Stimulated activated CD8-positive, alpha-beta memory T cell treated with anti-CD3 and anti-CD28 coated beads, Interleukin-7, amount 100 ng/mL, for 1 hour (primary cell): ENCODE measurements at places on chromosomes 12 and 14.

DNA sequence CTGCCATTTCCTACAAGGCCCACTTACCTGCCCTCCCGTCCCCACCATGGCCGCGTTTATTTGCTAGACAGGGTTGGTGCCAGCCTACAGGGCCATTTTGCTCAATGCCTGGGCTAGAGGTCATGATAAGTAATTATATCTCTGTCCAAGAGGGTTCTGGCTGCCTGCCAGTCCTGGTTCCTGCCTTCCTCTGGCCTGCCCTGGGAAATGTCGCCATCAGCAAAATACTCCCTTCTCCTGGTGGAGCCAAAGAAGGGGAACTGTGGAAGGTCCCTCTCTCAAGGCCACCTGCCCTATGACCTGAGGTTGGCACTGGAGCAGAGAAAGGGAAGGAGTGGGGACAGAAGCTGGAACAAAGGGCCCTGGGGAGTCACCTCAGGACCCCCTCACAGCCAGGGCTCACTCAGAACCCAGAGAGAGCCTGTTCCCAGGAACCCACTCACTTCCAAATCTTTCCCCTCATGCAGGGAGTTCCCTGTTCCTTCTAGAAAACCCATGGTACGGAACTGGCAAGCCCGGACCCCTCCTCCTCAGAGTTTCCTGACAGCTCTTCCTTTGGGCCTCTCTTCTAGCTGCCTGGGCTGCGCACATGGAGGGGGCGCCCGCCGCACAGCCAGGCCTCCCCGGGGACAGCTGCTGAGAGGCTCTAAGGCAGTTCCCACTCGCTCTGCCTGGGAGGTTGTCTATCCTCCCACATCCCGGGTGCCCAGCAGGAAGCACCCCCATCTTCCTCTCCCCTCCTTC, 280.5 kb downstream of the DPF3 start:
- no peak for DNase-seq

- no peak for DNase-seq
These were observed 485.7 kb downstream of the ZFP36L1 start for GRCh38 chr14:68306934-68307789.

GRCh38 chr12:97512696-97513095, 50.1 kb downstream of the RMST start:
- DNase-seq = no peak

- DNase-seq = no peak
These were observed 47.7 kb upstream of the ERGIC2 start for GRCh38 chr12:29428633-29429032.

DNA sequence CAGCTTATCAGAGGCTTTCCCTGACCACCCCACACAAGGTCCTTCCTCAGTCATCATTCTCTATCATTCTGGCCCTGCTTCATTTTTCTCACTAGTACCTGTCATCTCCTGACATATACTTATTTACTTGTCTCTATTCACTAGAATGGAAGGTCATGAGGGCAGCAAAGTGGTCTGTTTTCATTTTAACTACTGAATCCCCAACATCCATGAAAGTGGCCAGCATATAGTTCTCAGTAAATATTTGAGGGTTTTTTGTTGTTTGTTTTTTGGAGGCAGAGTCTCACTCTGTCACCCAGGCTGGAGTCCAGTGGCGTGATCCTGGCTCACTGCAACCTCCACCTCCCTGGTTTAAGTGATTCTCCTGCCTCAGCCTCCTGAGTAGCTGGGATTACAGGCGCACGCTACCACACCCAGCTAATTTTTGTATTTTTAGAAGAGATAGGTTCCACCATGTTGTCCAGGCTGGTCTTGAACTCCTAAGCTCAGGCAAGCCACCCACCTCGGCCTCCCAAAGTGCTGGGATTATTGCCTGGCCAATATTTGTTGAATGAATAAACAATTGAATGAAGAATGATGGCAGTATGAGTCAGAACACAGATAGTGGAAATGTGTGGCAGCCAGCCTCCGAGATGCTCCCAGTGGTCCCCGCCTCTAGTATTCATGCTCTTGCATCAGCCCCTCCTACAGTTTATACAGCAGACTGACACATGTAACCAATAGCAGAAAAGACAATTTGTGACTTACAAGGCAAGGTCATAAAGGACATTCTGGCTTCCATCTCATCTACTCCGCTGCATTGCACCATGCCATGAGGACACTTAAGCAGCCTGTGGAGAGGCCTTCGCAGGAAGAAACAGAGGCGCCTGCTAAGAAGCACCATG, 7.0 kb upstream of the ANO6 start:
- DNase-seq = no peak

DNA sequence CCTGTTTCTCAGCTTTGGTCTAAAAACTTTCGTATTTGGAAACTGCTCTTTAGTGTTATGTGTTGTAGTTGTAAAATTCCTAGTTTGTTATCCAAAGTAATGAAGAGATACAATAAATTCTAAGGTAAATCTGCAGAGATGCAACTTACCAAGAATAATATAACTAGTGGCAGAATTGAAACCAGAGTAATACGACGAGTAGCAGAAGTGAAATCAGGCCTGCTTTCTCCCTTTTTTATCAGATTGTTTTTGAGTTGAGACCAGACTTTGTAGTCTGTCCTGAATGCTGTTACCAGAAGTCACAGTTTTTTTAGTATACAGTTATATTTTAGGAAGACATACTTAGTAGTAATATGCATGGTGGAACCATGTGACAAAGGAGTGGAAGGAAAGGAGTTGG, 12.5 kb downstream of the PAPOLA start:
- no peak for DNase-seq

- DNase-seq = no peak
These were observed 249.2 kb downstream of the BTG1 start for GRCh38 chr12:91896286-91897024.

- DNase-seq = no peak
These were observed 24.7 kb downstream of the CAPRIN2 start for GRCh38 chr12:30730011-30730410.

DNA sequence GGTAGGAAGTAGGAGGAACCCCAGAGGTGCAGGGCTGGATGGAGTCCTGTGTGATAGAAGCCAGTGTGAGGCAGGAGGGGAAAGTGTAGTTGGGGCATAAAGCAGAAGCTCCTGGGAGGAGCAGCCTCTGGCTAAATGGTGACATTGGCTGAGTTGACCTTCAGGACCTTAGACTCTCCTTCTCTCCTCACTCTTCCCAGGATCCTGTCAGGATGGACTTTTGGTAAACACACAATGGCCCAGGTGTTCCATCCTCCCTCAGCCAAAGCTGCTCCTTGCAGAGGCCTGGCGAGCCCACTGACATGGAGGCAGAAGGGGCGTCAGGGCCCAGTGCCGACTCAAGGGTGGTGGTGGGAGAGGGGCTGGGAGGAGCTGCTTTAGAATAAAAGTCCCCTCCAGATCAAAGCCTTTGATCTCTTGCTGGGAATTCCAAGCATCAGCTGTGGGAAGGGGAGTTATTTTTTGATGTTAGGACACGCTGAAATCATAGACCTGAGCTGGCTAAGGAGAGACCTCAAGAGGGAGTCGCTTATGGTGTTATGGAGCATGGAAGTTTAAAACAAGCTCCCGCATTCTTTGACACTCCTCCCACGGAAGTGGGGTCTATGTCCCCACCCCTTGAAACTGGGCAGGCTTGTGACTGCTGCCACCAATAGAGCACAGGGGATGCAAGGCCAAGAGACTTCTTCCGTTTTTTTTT, 44.1 kb downstream of the SMIM41 start:
- no peak for DNase-seq

GRCh38 chr12:1044199-1044598, 53.2 kb downstream of the ERC1 start:
- no peak for DNase-seq

DNA sequence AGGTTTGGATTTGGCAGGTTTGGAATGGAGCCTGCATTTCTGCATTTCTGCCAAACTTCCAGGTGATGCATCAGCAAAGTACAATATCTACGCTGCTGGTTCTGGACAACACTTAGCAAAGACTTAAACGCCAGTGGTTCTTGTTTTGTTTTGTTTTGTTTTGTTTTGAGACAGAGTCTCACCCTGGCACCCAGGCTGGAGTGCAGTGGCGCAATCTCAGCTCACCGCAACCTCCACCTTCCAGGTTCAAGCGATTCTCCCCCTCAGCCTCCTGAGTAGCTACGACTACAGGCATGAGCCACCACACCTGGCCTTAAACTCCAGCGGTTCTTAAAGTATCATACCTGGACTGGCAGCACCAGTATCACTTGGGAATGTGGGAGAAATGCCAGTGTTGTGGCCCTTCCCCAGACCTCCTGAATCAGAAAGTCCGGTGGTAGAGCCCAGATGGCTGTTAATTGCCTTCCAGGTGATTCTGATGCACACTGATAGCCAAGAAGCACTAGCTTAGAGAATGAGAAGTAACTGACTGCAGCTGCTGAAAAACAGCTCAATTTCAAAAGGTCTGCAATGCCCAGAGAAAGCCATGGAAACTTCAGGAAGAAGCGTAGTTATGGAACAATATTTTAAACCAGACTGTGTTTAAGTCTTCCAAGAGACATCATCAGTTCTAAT, 114.8 kb upstream of the FOXN3 start:
- DNase-seq = no peak

GRCh38 chr14:34258318-34258717, 203.7 kb downstream of the SPTSSA start:
- no peak for DNase-seq

- no peak for DNase-seq
These were observed 1.6 kb downstream of the LTB4R start for GRCh38 chr14:24312736-24313507.

DNA sequence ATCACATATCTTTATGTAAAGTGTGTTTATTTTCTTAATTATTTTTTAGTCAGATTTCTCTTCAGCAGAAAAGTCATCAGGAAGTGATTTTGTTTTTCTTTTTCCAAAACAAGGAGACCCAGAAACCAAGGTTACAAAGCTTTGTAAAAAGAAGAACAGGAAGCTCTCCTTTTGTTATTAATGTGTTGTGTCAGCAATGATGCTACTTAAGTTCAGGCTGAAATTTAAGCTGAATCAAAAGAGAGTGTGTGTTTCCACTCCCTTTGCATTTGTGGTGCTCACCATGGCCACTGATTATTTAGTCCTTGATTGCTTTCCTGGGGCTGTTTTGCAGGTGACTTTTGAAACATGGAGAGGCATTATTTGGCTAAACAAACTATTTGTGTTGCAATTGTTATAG, 155.3 kb upstream of the ATP2B1 start:
- DNase-seq = no peak

DNA sequence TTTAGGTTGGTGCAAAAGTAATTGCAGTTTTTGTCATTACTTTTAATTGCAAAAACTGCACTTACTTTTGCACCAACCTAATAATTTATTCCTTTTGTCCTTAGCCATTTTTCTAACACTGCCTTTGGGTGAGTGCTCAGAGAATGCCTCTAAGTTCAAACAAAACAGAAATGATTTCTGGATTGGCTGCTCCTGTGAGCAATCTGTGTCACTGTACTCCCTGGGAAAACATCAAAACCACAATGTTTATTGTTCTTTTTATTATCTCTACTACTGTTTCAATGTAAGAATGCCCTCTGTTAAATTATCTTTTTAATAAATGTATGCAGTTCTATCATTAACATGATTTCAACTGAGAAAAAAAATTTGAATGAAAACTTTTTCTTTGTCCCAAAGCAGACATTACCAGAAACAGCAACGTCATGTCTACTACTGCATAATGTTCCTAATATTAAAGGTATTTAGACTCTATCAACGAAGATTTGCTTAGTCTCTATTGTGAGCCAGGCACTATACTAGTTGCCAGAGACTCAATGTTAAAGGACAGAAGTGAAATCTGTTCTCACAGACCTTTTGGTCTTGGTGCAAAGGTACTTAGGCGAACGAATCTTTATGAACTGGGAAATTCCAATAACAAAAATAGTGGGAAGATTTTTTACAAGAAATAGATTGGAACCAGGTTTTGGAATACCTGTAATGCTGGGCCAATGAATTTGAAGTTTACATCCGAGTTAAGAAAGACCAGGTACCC, 6.2 kb downstream of the SLC41A2 start:
- no peak for DNase-seq

GRCh38 chr12:5078423-5078822, 34.7 kb downstream of the KCNA5 start:
- DNase-seq = no peak

GRCh38 chr12:80837342-80837978, 100.3 kb downstream of the LIN7A start:
- DNase-seq = no peak

DNA sequence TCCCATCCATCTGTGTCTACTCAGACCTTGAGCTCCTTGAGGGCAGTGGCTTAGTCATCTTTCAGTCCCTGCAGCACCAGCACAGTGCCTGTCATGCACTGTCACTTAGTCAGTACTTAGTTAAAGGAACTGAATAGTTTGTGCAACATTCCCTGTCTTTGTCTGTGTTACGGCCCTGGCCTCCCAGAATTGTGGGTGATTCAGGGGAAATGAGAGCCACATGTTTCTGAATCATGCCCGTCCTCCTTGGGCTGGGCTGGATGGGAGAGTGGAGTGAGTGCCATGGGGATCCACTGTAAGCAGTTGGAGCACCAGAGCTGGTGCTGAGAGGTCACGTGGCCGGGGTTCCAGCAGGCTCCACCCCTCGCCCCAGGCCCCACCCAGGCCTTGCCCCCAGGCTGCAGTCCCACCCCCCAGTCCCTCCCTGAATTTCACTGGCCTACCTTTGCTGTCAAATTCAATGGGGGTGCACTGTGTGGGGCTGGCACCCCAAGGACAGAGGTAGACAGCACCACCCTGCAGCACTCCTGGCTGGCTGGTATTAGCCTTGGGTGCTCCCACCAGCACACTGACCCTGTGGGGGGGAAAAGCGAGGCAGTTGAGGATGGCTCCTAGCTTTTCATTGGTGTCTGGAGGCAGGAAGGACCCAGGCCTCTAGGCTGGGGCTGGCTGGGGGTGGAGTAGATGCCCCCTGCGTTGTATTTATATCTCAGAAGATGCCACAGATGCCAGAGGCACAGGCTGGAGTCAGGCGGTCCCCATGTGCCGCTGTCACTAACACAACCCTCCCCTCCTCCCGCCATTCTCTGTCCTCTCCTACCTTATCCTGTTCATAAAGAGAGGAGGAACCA, 7.5 kb downstream of the ITGA5 start:
- DNase-seq = no peak

DNA sequence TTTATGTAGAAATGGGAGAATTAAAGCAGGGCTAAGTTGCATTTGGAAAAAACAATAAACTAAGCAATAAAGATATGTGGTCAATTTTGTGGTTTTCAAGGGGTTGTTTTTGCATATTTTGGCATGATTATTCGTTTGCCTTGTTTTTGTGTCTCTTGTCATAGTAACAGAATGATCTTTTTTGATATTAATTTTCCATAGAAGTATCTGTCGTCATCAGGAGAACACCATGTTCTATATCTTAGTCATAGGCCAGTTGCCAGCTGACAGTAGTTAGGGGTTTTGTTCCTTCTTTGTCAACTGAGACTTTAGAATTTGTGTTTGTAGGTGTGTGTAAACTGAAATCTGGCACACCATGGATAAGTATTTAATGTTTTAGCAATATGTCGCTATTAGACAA, 1354.8 kb downstream of the LRFN5 start:
- DNase-seq = no peak

- no peak for DNase-seq
These were observed 10.9 kb upstream of the ZNF705A start for GRCh38 chr12:8145754-8146441.
